ENCODE measurements at places on chromosomes 1 and 21. TPM values are rescaled to one million over a fixed set of nuclear protein-coding genes. Genes with fewer than 3 reads are reported as not detected.

Gene FCN3
- total RNA-seq, result 3.5 TPM

Gene S100A12
- total RNA-seq, result 0.75 TPM

Gene SNX7
- total RNA-seq, result 27.7 TPM

Gene C2CD2
- total RNA-seq, result 30.8 TPM

Gene LRIF1
- 7.2 TPM for total RNA-seq

Gene MPL
- total RNA-seq, result not detected

Gene CHI3L1
- 0.40 TPM for total RNA-seq

Gene CLCA4
- total RNA-seq, result 0.20 TPM

Gene CPLANE2
- total RNA-seq, result 20.6 TPM

Gene ARHGEF16
- total RNA-seq, result 81.4 TPM

Gene CCDC181
- total RNA-seq, result 5.6 TPM

Gene RNF186
- total RNA-seq, result 0.32 TPM

Gene EXO1
- total RNA-seq, result 1.8 TPM

Gene HEYL
- total RNA-seq, result 8.5 TPM

Gene FOXO6
- 10.0 TPM for total RNA-seq

Gene IL12RB2
- total RNA-seq, result 0.98 TPM

Gene SLC6A9
- total RNA-seq, result 5.6 TPM

Gene LCE3E
- total RNA-seq, result not detected

Gene INSRR
- 0.58 TPM for total RNA-seq

Gene ZBTB18
- total RNA-seq, result 27.6 TPM

Gene KDF1
- 20.8 TPM for total RNA-seq

Gene ANKRD34A
- 3.4 TPM for total RNA-seq

Gene GPA33
- 1.4 TPM for total RNA-seq

Gene MAP1LC3C
- total RNA-seq, result 1.2 TPM

Gene MYOG
- not detected for total RNA-seq

Gene S100A7
- not detected for total RNA-seq

Gene CRYZ
- total RNA-seq, result 174 TPM

Gene C1orf87
- not detected for total RNA-seq

Gene TNFSF18
- total RNA-seq, result 0.09 TPM

Gene ZSCAN20
- 9.4 TPM for total RNA-seq

Gene CDA
- total RNA-seq, result 1.6 TPM

Gene NHLH1
- total RNA-seq, result not detected

Gene VSIG8
- total RNA-seq, result not detected

All from mucosa of gallbladder (tissue), 1 donor.